ENCODE measurements at places on chromosomes 5 and 9.
A peak's percentile ranks its signal among the peaks of the same experiment; 100 is the strongest.

GRCh38 chr9:10059044-10059443, 553.8 kb downstream of the PTPRD start:
- no peak for DNase-seq

DNA sequence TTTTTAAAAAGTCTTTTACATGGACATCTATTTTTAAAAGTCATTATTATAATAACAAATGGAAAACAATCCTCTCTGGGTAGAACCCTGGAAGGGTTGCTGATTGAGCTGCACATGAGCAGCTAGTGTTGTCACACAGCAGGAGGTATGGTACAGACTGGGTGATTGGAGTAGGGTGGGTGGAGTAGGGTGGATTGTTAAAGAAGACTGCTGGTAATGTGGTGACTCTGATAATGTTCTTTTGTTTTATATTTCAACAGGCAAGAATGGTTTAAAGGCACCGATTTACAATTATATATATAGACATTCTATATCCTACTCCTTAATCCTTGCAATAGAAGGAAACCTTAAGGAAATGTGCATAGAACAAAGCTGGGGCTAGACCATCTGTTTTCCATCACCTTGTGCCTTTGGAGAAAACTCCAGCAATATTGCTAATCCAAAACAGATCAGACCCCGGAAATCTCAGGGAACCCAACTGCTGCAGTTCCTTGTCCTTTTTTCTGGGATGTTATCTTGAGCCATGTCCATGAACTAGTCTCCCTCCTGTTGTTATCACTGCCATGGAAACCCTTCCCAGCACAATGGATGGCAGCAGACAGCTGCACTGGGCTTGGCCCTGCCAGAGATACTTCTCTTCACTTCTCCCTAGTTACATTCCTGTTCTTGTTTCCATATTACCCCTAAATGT, 129.7 kb downstream of the YIPF5 start:
- DNase-seq: no peak

DNA sequence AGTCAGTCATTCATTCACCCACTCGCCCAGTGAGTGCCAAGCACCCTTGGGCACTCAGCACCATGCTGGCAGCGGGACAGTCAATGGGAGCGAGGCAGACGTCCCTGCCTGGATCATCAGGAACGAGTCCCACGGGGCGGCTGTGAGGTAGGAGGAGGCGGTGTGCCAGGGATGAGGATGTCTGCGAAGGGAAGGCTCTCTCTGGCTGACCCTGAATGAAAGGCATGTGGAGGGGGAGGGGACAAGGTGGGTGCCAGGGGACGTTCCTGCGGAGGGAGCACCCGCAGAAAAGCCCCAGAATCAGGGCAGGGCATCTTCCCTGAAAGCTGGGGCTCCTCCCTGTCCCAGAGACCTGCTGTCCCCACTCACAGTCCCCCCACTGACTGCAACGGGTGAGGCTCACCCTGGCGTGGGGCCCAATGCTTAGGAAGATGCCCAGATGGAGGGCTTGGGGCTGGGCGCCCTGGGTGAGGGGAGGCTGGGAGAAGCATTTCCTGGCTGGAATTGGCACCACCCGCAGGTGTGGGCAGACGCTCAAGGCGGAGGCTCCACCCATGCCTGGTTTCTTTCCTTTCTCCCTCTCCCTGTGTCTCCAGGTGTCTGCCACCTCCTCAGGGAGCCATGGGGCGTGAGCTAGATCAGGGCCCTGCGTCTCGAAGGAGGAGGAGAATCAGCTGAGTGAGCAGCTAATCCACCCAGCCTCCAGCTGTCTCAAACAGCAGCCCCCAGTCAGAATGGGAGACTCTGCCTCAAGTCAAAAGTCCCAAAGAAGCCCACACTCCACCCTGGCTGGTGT, 179.0 kb upstream of the PPP1R26 start:
- DNase-seq: no peak

DNA sequence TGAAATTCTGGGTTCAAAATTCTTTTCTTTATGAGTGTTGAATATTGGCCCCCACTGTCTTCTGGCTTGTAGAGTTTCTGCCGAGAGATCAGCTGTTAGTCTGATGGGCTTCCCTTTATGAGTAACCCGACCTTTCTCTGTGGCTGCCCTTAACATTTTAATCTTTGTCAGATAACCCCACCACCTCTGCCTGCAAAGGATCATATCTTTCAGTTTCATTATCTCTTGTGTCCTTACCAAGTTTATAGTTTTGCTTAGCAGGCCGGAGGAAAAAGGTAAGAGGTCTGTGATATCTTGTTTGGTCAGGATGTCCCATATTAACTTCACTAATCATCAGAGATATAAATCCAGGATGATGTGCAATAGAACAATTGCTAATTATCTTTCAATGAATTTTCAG, 970.2 kb upstream of the TYRP1 start:
- DNase-seq: no peak

- peak; percentile 59 for DNase-seq
These were observed 467 bp upstream of the VLDLR start for GRCh38 chr9:2620919-2621721.

GRCh38 chr5:102651466-102651865, 103.6 kb upstream of the PAM start:
- no peak for DNase-seq

DNA sequence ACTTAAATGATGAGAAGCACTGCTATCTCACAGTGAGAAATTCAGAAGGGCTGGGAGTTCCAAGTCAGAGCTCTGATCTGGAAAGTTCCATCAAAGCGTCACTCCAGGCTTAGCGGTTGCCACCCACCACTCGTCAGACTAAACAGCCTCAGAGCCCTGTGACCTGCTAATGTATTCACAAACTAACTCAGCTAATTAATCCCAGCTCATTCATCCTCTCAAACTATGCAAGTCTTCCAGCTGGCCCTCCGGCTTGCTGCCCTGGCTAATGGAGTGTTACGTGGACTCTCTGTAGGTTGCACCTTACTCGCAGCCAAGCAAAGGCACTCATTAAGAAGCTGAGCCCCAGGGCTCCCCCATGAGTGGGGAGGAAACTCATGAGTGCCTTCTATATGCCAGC, 82.2 kb upstream of the GABRP start:
- DNase-seq: no peak

DNA sequence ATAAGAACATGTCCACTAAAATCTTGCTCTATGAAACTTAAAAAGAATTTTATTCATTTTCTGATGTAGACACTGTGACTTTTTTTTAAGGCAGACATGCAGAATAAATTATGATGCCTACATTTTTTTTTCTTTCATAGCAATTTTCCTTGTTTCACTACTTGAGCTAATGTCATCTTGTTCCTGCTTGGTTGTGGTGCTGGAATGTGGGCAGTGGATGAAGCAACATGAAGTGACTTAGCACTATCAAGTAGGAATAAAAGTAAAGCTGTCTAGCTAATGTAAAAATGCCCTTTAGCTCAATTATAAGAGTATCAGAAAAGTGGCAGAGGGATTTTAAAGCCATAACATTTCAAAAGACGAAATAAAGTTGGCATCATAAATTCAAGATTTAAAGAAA, 191.0 kb downstream of the ADAMTS6 start:
- DNase-seq: no peak

GRCh38 chr9:126435105-126435504, 108.5 kb downstream of the MVB12B start:
- no peak for DNase-seq

DNA sequence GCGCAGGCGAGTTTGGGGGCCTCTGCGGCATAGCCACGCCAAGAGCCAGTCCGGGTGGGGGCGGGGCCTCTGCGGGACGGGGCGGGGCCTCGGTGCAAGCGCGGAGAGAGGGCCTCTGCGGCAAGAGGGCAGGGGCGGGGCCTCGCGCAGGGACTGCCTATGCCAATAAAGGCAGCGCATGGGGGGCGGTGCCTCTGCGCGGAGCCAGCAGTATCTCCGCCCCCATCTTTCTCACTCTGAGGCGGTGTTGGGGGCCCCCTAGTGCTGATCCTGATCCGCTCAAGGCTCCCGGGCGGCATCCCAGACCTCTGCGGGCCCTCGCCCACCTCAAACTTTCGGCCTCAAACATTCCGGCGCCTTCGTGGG, 9.2 kb upstream of the GPRIN1 start:
- peak; percentile 77 for DNase-seq

GRCh38 chr9:33676746-33677505, 118.4 kb upstream of the PRSS3 start:
- DNase-seq: no peak

GRCh38 chr9:98851730-98852459, 44.4 kb downstream of the GALNT12 start:
- no peak for DNase-seq

DNA sequence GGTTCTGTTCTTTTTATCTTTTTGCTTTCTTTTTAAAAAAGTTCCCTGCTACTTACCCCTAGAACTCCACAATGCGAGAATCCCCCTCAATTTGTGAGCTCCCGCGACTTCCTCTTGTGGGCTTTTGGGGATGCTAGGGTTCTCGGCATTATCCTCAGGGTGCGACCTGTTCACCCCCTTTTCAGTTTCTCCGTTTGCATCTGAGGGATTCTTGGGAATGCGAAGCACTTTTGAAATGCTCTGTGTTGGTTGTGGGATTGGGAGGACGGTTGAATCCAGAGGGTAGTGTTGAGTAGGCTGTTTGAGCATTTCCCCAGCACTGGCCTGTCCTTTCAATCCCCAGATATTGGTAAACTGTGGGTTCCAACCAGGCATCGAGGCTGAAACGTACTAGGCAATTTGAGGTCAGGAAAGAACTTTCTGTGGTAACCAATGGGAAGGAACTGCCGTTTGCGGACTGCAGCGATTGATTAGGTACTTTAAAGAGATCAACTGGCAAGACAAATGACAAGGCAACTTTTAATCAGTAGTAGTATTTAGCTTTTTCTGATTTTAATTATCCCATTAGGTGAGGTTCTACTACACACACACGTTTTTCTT, 415 bp downstream of the XRCC4 start:
- no peak for DNase-seq

- no peak for DNase-seq
These were observed 25.4 kb downstream of the NREP start for GRCh38 chr5:111731638-111732037.

DNA sequence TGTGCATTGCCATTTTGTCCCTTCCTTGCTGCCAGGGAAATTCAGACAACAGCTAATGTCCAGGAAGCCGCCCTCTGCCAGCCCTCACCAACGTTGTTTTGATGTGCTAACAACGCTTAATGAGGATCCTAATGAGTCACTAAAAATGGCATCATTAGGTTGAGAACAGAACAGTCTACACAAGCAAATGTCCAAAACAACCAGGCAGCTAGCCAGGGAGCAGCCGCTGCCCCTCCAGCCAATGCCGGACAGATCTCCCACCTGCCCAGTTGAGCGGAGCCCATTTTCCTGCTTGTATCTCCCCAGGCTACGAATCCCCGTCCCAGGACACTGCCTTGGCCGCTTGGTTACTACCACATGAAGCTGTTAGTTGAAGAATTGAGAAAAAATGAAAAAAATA, 40.4 kb upstream of the UNC5A start:
- no peak for DNase-seq

DNA sequence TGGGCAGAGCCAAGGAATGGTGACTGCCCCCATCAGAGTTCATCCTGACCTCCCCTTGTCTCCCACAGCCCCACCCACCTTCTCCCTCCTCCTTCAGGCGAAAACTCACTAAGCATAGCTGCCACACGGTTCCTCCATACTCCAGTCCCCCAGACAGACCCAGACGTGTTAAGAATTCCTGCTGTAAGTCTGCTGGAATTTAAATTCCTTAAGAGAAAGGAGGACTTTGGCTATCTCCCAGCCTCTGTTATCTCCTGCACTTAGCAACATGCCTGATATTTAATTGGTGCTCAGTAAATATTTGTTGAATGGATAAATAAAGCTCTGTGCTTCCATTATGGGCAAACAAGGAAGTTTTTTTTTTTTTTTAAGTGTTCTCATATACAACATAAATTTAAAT, 213.7 kb downstream of the RFK start:
- DNase-seq: no peak

All from kidney capillary endothelial cell (primary cell).